ENCODE measurements at places on chromosomes 2 and 18.

- peak; percentile 82 for DNase-seq
- H3K27ac ChIP-seq: peak overlapping the region; percentile 86
- H3K4me3 ChIP-seq: peak overlapping the region; percentile 57
- peaks cover 24% of the 10 kb centered on the region for H3K4me1 ChIP-seq
- no peaks in the 10 kb centered on the region for H3K27me3 ChIP-seq
- no peaks in the 10 kb centered on the region for H3K36me3 ChIP-seq
These were observed 71.7 kb downstream of the NCAPH start for GRCh38 chr2:96407041-96407918.

GRCh38 chr2:216057688-216058193, 23.9 kb downstream of the PECR start:
- no peaks in the 10 kb centered on the region for H3K27me3 ChIP-seq
- H3K36me3 ChIP-seq: peaks cover 35% of the 10 kb centered on the region
- H3K27ac ChIP-seq: peak overlapping the region; percentile 97
- peak; percentile 82 for DNase-seq
- peak overlapping the region; percentile 78 for H3K4me3 ChIP-seq
- peaks cover 32% of the 10 kb centered on the region for H3K4me1 ChIP-seq

GRCh38 chr2:228699400-228699799, 517.9 kb upstream of the SPHKAP start:
- no peaks in the 10 kb centered on the region for H3K27me3 ChIP-seq
- H3K36me3 ChIP-seq: no peaks in the 10 kb centered on the region

DNA sequence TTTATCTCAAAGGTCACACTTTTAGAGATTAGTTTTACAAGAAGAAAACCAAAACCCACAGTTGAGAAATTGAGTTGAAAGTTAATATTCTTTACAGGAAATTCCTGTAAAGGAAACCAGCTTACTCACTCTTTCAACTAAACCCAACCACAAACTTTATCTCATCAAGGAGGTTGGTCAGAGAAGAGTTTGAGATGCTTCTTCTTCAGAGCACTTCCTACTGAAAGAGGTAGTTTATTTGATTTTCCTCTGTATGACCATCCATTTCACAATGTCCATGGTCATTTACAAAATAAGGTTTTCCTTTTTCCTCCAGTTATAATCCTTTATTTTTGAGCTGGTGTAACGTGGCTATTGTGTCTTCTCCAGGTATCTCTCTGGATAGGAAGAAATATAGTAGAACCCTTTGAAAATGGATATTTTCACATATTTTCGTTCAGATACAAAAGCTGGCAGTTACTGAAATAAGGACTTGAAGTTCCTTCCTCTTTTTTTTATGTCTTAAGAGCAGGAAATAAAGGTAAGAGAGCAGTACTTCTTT, 4.5 kb upstream of the IL18RAP start:
- peak overlapping the region; percentile 96 for H3K27ac ChIP-seq
- H3K4me3 ChIP-seq: peak overlapping the region; percentile 84
- H3K36me3 ChIP-seq: peaks cover 85% of the 10 kb centered on the region

DNA sequence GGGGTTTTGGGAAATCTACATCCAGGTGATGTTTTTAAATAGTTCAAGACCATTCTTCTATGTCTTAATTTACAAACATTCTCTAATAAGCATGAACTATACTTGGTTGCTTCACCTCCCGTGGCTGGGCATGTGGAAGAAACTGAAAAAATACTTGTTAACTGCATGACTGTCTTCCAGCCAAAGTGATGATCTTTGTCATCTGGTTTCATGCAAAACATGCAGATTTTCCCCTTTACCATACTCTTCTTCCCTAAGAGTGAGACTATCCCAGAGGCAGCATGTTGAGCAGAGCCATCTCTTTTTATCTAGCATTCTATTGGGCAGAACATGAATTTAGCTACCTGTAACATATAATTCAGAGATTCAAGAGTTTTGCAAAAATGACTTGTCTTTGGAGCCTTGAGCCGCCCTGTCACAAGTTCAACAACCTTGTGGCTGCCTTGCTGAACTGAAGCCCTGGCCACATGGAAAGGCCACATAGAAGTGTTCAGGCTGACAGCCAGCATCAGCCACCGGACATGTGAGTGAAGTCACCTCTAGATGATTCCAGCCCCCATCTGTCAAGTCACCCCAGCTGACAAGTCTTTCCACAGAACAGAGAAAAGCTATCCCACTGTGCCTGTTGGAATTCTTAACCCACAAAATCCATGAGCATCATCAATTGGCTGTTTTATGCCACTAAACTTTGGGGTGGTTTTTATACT, 142.8 kb downstream of the ANKRD44 start:
- H3K36me3 ChIP-seq: peaks cover 39% of the 10 kb centered on the region
- no peak for DNase-seq
- H3K4me1 ChIP-seq: peaks cover 55% of the 10 kb centered on the region
- H3K4me3 ChIP-seq: no peak overlapping the region

All from activated CD8-positive, alpha-beta T cell treated with anti-CD3 and anti-CD28 coated beads, Interleukin-2, amount 10 ng/mL, durations not matched to agents 7 days and 5 days (primary cell).